NCI-H1105 (cell line): ENCODE measurements at places on chromosomes 6 and 20.

DNA sequence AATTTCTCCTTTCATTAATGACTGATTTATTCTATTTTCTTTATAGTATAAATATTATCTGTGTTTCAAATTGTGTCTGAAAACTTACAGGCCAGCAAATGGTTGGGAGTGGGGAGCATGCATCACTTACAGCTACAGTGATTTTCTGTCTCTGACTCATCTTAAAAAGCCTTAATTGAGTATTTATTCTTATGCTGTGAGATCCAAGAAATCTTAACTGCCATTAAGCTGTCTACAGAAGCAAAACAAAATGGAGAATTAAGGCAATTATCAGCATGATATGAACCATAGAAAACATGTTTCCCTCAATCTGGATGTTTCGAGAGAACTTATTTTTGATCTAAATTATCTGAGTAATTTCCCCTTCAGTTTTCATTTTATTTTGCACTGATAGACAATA is 831.2 kb downstream of the KIF16B start:
- no peak for DNase-seq

DNA sequence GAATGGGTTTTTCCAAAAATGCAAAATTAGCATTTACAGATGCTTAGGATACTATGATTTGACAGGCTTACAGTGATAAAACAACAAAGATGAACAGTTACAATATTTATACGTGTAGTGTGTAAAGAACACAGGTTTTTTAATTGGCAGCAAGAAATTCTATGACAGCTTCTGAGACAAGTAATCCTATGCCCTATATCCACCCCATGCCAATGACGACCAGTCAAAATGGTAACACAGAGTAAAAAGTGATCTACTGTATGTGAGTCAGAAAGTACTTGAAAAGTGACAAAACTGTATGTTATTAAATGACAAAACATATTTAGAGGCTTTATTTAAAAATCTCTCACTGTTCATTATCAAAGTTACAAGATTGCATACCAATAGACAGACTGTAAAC is 99.5 kb downstream of the PRDM1 start:
- no peak for DNase-seq

GRCh38 chr6:54335871-54336270 is 27.6 kb downstream of the TINAG start:
- no peak for DNase-seq

DNA sequence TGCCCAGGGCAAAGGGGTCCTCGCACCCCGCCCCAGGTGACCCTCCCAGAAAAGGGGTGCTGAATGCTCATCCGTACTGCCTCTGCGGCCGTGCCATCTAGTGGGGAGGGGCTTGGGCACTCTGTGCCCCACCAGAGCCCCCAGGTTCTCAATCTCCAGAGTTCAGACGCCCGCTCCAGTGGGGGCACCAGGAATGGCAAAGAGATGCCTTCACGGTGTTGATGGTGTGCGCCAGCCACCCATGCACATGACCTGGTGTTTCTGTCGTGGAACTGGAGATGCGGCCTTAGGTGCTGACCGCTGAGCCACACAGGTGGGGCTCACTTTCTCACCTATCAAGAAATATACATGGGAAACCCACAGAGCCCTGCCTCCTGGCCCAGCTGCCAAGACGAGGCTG is 30.8 kb downstream of the GNAS-AS1 start:
- no peak for DNase-seq

DNA sequence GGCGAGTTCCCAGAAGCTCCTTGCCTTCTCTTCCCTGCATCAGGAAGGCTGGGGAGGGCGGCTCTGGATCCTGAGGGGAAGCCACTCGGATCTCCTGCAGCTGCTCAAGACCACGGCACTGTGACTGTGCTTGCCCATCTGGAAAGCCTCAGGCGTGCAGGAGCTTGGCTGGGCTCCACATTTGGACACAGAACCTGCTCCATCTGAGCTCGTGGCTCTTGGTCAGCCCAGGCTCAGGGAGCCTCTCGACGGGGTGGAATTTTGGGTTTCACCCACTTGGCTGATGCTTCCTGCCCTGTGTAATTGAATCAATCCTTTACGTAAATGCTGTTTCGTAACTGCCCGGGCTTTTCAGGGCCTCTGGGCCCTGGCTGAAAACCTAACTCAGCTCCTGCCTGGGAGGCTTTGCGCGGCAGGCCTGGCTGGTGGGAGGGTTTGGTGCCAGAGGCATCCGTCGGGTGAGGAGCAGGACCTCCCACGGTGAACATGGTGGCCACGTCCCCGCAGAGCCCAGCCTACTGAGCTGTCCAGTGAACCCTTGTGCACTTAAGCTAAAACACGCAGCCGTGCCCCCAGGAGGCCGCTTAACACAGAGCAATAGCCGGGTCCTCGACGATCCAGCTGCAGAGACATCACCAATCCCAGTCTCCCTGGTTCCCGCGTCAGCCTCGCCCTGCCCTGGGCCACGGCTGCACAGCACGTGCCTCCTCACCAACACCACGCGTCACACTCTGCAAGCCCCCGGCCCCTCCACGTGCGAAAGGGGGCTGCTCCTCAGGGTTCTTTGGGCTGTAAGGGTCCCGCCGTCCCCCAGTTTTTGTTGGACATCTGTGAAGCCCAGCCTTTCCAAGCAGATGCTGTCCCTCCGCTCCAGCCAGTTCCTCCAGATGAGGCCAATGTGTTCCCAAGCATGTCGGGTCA is 241.0 kb downstream of the DLL1 start:
- DNase-seq = no peak

GRCh38 chr6:37965964-37966676 is 146.6 kb downstream of the ZFAND3 start:
- DNase-seq = no peak

GRCh38 chr6:149266659-149267058 is 50.9 kb upstream of the TAB2 start:
- DNase-seq = no peak

DNA sequence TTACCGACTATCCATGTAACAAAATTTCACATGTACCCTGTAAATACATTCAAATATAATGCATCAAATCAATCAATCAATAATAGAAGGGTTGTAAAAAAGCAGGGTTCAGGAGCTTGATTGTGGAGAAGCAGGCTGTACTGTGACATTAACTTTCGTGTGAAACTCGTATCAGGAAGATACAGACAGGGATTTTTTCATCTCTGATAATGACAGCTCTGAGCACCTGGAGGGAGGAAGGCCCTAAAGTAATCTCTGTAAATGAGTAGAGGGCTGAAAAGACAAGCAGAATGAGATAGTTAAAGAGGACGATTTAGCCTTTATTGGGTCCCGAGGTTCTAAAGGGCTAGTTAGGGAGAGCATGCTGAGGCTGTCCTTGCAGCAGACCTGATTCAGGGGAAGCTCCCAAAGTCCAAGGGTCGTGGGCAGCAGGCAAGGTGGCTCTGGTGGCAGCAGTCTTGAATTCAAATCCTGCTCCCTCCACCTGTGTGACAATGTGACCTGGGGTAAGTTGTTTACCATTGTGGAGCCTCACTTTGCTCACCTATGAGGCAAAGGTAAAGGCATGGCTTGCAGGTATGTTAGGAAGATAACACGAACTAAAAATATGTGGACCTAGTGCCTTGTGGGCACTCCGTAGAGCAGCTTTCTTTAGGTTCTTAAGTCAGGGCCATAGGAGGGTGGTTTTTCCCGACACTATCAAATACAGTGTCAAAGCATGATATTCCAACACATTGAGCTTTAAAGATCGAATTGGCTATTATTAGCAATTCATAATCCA is 219.4 kb upstream of the MYLIP start:
- no peak for DNase-seq
